ENCODE measurements at places on chromosomes 2 and 18. TPM values are rescaled to one million over a fixed set of nuclear protein-coding genes. Genes with fewer than 3 reads are reported as not detected.

GRCh38 chr18:44552706-44553105, 128.0 kb upstream of the SETBP1 start:
- H3K4me3 ChIP-seq = no peak overlapping the region

The IL36B gene
- not detected for polyA plus RNA-seq

DNA sequence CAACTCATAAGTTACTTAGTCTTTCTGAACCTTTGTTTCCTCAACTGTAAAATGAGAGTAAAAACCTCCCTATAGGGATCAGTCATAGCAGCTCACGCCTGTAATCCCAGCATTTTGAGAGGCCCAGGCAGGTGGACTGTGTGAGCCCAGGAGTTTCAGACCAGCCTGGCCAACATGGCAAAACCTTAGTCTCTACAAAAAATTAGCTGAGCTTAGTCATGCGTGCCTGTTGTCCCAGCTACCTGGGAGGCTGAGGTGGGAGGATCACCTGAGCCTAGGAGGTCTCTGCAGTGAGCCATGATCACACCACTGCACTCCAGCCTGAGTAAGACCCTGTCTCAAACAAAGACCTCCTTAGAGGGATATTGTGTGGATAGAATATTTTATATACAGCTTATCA, 2.3 kb downstream of the GPR155 start:
- no peak overlapping the region for H3K27ac ChIP-seq
- peaks cover 7% of the 10 kb centered on the region for H3K4me1 ChIP-seq
- H3K27me3 ChIP-seq = no peaks in the 10 kb centered on the region
- no peak for DNase-seq

- no peaks in the 10 kb centered on the region for H3K27me3 ChIP-seq
- no peaks in the 10 kb centered on the region for H3K4me1 ChIP-seq
- no peak overlapping the region for H3K27ac ChIP-seq
- no peak overlapping the region for H3K4me3 ChIP-seq
- no peaks in the 10 kb centered on the region for H3K36me3 ChIP-seq
These were observed 168.8 kb downstream of the CDCA7 start for GRCh38 chr2:173523497-173523896.

GRCh38 chr2:83579507-83579906, 879.6 kb downstream of the SUCLG1 start:
- no peak overlapping the region for H3K4me3 ChIP-seq
- no peaks in the 10 kb centered on the region for H3K4me1 ChIP-seq
- H3K27me3 ChIP-seq = no peaks in the 10 kb centered on the region
- H3K27ac ChIP-seq = no peak overlapping the region
- H3K36me3 ChIP-seq = no peaks in the 10 kb centered on the region

The GNLY gene
- 1.3 TPM for polyA plus RNA-seq

- no peaks in the 10 kb centered on the region for H3K27me3 ChIP-seq
- H3K4me3 ChIP-seq = no peak overlapping the region
- no peak overlapping the region for H3K27ac ChIP-seq
- H3K36me3 ChIP-seq = no peaks in the 10 kb centered on the region
- no peak for DNase-seq
These were observed 709.1 kb upstream of the CHAC2 start for GRCh38 chr2:53058526-53058925.

DNA sequence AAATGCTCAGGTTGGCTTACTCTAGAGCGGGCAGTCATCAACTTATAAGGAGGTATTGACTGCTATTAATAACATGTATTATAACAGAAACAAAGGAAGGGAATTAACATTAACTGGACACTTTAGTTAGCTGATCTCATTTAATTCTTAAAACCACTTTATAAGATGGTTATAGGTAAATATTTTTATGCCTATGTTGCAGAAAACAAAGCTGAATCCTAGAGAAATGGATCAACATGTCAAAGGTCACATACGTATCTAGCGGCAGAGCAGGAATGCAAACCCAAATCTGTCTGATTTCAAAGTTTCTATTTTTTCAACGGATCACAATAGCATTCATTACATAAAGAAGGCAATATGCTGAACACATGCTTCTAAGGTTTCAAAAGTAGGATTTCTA, 200.0 kb downstream of the PDE1A start:
- no peaks in the 10 kb centered on the region for H3K36me3 ChIP-seq
- no peaks in the 10 kb centered on the region for H3K4me1 ChIP-seq
- no peak for DNase-seq
- no peak overlapping the region for H3K4me3 ChIP-seq
- no peak overlapping the region for H3K27ac ChIP-seq
